ENCODE measurements at places on chromosomes 2 and 18.

GRCh38 chr18:44699572-44700261 lies 19.0 kb downstream of the SETBP1 start:
- DNase-seq, result no peak

DNA sequence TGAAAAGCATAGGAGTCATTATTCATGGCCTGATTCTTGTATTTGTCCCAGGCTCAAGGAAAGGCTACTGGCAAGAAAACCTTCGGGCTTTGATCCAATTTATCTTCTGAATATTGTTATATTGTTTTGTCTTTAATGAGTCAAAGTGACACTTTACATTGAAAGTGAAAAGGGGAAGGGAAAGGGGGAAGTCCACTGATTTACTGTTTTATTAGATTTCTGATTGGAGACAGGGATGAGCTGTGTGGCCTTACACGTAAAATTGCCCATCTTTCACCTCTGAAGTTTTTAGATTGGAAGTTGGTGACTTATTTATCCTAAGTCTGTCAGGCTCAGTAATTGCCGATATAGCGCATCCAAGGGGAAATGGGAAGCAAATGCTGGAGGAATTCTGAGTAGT lies 843.8 kb upstream of the LRRTM1 start:
- DNase-seq, result no peak

DNA sequence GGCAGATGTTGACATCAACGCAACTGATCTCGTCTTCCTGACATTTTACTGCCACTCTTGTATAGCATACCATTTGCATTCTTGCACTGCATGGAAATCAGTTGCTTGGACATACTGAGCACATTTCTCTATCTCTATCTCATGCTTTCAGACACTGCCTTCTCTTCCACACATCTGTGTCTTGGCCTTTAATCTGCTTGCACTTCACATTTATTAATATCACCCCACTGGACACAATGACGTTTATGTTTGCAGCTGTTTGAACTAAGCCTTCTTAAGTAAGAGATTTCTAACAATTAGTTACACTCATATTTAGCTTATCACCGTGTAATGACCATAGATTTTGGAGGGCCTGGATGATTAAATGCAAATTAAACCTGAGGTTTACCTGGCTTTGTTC lies 229.8 kb upstream of the CDH19 start:
- DNase-seq, result no peak

- DNase-seq, result peak; percentile 56
Observed at GRCh38 chr2:165015052-165015642, 59.8 kb upstream of the SLC38A11 start.

DNA sequence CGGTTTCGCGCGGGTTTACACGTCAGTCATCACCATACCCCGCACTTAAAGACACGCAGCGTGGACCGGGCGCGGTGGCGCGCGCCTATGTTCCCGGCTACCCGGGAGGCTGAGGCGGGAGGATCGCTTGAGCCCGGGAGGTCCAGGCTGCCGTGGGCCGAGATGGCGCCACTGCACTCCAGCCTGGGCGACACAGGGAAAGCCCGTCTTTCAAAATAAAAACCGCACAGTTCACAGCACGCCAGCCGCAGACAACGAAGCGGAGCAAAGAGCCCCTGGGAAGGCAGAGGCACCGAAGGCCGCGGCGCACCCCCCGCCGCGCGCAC lies 328 bp downstream of the DTYMK start:
- DNase-seq, result no peak

DNA sequence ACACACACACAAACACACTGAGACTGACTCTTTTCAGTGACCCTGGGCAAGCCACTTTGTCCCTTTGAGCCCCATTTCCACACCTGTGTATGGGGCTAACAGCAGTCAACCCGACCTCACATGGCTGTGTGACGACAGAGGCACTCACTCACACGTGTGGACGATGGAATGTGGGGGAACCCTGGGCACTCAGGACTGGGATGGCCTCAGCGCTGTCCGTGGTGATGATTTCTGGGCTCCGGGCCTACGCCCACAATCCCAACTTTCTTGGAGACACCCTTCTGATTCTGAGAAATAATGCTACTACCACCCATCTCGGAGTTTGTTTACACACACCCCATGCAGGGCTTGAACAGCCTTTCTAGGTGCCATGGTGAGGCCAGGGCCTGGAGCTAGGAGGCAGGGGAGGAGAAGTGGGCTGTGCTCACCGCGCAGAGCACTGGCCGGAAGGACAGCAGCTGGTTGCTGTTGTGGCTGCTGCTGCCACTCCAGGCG lies 1.5 kb downstream of the CRYBA2 start:
- DNase-seq, result no peak

GRCh38 chr2:127859712-127860085 lies 1.7 kb upstream of the POLR2D start:
- peak; percentile 47 for DNase-seq

DNA sequence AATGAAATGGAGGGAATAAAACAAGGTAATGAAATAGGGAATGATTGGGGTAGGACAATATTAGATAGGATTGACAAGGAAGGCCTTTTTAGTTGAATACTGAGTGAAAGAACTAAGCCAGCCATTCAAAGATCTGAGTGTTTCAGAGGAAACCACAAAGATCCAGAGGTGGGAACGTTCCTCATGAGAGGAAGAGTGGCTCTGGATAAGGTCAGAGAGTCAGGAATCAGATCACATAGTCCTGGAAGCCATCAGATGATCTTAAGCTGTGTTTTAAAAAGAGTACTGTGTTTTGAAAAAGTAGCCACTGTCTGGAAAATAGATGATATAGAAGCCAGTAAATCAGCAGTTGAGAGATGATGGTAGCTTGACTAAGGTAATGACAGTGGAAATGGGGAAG lies 11.8 kb downstream of the TTLL4 start:
- no peak for DNase-seq

DNA sequence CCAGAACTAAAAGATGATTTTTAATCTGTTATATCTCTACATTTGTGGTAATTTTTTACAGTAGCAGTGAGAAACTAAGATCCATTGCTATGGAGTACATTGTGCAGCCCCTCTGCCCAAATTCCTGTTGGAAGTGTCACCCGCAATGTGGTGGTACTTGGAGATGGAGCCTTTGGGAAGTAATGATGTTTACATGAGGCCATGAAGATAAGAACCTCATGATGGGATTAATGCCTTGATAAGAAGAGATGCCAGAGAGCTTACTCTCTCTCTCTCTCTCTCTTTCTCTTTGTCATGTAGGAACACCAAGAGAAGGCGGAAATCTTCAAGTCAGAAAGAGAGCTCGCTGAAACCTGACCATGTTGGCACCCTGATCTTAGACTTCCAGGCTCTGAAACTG lies 535.4 kb downstream of the PID1 start:
- no peak for DNase-seq

- no peak for DNase-seq
Observed at GRCh38 chr18:28189400-28190239, 12.7 kb upstream of the CDH2 start.

GRCh38 chr2:44360749-44361329 lies 455 bp downstream of the PREPL start:
- no peak for DNase-seq

DNA sequence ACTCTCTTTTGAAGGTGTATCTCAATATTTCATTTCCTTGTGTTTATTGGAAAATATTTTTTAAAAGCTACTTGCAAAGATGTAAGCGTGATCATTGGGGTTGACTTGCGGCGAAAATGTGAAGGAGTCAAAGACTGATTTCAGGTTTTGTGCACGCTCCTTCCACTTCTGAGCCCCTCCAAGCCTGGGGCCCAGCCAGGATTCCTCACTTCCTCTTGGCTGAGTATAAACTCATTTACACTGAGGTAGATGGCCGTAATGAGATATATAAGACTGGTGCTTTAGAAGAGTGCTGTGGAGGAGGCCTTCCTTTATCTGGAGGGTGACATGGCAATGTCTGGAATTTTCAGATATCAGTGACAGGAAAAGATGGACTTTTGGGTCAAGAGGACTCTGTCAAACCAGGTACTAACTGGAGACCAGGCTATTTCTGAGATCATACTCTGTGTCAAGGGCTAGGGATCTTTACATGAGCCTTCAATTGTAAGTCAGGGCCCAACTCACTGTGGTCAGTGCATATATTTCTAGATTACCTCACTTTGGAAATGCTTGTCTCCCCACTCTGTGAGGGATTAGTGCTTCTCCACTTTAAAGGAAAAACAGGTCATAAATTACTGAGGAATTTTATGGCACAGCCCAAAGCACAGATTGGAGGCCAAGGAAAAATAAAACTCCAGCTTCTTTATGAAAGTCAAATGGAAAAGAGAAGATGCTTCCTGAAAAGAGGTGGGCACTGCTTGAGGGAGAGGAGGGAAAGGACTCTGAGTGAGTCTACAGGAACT lies 22.8 kb downstream of the PRKCE start:
- no peak for DNase-seq

DNA sequence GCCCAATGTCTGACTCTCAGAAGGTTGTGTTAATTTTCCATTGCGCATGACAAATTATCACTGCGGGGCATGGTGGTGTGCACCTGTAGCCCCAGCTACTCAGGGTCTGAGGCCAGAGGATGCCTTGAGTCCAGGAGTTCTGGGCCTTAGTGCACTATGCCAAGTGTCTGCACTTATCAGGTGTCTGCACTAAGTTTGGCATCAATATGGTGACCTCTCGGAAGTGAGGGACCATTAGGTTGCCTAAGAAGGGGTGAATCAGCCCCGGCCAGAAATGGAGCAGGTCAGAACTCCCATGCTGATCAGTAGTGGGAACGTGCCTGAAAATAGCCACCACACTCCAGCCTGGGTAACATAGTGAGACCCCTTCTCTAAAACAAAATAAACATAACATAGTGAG lies 61.7 kb upstream of the ZNF532 start:
- no peak for DNase-seq

- DNase-seq, result no peak
Observed at GRCh38 chr2:170428868-170429267, 250.9 kb downstream of the MYO3B start.

- no peak for DNase-seq
Observed at GRCh38 chr2:42117923-42118753, 51.0 kb upstream of the EML4 start.

DNA sequence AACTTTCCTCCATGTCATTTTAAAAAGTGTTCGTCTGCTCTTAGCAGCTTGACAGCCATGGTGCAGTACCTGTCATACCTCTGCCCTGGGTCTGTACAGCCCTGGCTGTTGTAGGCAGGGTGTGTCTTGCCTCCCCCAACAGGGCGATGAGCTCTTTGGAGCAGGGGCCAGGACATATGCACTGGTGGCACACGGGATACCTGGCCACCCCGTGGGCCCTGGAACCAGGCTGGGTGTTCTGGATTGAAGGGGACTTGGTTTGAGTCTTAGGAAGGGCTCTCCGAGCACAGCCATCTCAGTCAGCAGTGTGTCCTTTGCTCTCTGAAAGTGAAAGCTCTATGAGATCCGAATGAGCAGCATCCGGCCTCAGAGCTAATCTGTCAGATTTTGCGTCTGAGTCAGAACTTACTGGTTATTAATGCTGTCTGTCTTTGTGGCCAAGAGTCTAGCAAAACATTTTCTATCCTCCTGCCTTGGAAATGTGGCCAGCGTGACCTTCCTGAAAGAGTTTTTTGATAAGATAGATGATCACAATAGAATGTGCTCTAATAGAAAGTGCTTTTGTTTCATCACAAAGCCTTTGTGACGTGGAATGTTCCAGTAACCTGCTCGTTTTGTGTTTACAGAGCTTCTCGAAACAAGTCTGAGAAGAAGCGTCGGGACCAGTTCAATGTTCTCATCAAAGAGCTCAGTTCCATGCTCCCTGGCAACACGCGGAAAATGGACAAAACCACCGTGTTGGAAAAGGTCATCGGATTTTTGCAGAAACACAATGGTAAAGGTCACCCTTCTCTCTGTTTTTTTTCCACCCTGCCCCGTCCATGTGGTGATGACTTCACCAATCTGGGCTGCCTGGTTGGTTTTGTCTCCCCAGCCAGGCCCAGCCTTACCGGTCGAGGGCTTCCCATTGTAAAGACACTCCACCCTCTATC lies 77.3 kb upstream of the RPL31 start:
- DNase-seq, result no peak

DNA sequence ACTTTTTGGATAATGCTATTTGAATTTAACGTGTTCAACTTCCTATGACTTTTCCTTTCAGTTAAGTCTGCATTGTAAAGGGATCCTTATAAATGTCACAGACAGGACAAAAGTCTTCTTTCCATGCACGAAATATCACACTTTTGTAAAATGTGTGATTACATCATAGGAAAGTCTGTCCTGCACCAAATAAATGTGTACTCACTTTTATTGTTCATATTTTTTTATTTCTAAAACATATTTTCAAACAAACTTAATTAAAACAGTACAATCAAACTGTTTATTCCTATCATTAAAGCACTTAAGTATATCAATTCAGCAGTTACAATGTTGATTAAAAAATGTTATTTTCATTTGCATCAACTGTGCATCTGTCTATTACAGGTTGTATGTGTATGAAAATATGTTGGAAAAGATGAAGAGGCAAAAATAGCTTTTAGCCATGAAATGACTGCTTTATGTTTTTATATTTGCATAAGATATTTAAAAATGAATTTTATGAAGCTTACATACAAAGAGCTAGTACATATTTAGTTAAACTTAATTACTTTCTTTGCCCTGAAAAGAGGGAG lies 105.6 kb downstream of the CSRNP3 start:
- no peak for DNase-seq

- no peak for DNase-seq
Observed at GRCh38 chr2:231489990-231490389, 25.7 kb upstream of the NCL start.

- DNase-seq, result no peak
Observed at GRCh38 chr2:43081131-43081765, 145.2 kb downstream of the ZFP36L2 start.

DNA sequence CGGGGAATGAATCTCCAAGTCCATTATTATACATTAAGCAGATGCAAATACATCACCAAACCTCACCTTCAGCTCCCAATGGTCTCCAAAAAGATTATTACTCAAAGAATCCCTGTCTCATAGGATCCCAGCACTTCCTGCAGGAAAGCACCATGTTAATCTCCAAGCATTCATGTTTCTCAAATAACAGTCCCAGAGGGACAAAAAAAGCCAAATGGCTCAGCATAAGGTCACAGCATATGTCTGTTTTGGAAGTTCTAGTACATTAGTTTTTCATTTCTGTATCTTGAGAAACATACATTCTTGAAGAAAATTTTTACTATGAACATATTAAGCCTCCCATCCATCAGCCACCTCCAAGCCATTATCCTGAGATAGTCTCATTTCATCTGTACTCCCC lies 103.3 kb downstream of the METTL4 start:
- DNase-seq, result no peak

- no peak for DNase-seq
Observed at GRCh38 chr2:217326238-217327022, 466.6 kb upstream of the TNP1 start.
